ENCODE measurements at places on chromosomes 11 and 22.
A peak's percentile ranks its signal among the peaks of the same experiment; 100 is the strongest.

GRCh38 chr11:124812876-124813275 lies 12.7 kb upstream of the MSANTD2 start:
- no peak for DNase-seq

- DNase-seq, result peak; percentile 89
Observed at GRCh38 chr22:37676736-37677492, 1.5 kb downstream of the LGALS1 start.

GRCh38 chr22:27488456-27489177 lies 312.9 kb downstream of the MN1 start:
- no peak for DNase-seq

DNA sequence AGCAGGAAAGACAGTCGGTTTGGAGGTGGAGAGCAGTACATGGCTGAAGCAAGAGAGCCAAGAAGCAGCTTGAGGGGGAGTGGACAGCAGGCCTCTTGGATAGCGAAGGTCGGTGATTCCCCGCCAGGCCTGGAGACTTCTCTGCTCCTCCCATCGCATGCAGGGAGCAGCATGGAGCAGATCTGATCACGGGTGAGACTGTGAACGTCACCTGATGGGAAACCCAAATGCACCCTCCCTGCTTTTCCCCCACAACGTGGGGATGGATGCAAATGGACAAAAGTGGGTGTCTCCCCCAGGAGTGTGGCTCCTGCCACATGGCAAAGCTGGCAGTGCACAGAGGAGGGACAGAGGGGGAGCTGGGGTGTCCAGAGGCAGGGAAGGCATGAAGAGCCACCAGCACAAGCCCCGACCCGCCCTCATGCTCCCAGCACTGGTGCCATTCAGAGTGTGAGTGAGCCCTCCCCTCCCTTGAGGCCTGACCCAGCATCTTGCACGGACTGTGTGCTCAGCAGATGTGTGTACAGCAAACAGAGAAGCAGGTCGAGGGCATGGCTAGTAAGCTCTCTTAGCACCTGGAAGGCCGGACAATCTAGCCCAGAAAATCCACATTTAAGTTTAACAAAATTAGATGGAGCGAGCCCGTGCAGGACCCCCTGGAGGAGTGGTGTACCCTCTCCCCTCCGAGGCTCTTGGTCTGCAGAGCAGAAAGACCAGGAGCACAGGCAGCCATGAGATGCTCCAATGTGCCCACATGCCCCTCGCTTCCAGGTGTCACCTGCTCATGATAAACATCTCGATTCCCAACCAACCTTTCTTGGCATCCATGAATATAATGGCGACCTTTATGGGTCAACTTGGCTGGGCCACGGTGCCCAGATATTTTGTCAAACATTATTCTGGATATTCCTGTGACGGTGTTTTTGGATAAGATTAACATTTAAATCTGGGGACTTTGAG lies 661.7 kb downstream of the TBC1D22A start:
- DNase-seq, result no peak

DNA sequence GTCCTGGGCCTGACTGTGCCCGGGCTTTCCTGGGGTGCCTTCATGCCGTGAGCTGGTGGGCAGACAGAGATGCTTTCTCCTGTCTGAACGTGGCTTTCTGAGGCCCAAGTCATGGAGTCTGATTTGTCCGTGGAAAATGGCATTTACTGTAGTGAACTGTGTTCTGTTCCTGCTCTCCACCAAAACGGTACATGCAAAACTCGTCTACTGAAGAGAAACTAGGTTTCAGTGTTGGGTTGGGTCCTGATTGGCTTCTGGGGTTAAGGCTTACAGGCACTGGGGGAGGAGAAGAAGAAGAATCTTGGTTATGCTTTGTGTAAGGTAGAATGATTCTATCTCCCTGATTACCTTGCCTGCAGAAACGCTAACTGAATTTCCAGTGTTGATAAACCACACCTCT lies 541.7 kb downstream of the NTM start:
- no peak for DNase-seq

All from stimulated activated CD4-positive, alpha-beta T cell treated with anti-CD3 and anti-CD28 coated beads, Interleukin-1b, Interleukin-23, amount 100 ng/mL, for 4 hours (primary cell).